Activated CD4-positive, alpha-beta T cell treated with anti-CD3 and anti-CD28 coated beads, Interleukin-2, amount 10 ng/mL, durations not matched to agents 7 days and 5 days (primary cell): ENCODE measurements at places on chromosomes 7 and 10. TPM values are rescaled to one million over a fixed set of nuclear protein-coding genes. Genes with fewer than 3 reads are reported as not detected.
A peak's percentile ranks its signal among the peaks of the same experiment; 100 is the strongest.

DNA sequence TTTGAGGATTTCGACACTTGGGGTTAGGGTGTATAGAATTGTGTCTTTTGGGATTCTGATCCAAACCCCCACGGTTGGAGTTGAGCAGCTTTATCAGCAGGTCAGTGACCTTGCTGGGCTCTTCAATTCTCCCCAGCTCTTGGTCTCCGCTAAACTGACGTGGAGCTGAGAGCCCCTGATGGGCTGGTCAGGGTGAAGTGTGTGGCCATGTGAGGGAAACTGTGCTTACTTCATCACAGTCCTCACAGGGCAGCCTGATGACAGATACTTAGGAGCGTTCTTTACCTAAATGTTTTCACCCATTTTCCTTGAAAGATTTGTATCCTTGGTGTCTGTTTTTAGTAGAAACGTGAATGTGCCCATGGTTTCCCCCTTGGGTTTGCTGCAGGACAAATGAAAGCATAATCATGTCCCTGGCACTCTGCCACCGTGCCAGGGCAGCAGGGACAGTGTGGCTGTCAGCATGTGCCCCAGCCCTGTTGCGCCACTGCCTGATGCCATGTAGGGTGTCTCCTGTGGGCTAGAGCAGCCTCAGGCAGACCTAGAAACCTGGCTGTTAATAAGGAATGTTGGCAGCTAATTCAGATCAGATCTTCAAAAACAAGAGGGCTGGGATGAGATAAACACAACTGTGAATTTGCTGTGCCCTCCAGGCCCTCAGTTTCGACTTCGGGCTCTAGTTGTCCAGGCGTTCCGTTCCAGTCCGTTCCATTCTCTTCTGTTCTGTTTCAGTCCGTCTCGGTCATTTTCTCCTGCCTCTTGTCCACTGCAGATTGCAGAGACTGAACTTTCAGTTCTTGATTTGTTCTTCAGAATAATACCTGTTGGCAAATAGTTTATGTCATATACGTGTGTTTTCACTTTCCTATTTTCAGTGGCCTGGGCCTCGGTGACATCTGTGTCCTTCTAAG lies 96.8 kb downstream of the TRRAP start:
- no peak overlapping the region for H3K27ac ChIP-seq
- H3K4me1 ChIP-seq: no peaks in the 10 kb centered on the region
- peaks cover 60% of the 10 kb centered on the region for H3K36me3 ChIP-seq
- no peak for DNase-seq
- H3K4me3 ChIP-seq: no peak overlapping the region
- no peaks in the 10 kb centered on the region for H3K27me3 ChIP-seq

DNA sequence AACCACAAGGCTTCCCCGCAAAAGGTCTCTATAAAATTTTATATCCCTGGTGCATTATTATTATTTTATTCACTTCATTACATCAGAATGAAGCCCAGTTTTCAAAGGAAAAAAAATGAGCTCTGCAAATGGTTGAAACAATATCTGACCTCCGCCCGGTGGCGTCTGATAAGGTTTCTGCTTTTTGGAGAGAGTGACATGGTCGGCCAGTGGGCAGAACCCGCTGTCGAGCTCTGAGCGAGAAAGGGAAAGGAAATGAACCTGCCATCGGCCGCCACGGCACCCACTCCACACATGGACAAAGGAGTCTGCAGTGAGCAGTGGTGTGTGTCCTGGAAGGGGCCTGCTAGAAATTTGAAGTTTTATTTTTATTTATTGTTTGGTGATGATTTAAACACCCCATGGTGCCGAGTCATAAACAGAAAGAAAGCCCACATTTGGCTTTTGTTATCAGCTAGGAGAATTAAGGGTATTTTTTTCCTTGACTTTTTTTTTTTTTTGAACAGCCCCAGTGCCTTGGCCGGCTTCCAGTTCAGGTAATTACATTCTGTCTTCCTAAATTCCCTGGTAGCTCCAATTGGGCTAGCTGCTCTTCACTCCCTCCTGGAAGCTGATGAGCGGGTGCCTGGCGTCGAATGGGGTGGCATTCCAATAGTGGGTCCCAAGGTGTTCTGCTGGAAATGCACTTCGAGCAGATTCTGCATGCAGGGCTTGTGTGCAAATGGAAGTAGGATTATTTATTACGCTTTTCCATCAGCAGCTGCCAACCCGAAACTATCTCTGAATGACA lies 149.4 kb upstream of the MKI67 start:
- no peaks in the 10 kb centered on the region for H3K36me3 ChIP-seq
- H3K27ac ChIP-seq: no peak overlapping the region
- peaks cover 49% of the 10 kb centered on the region for H3K27me3 ChIP-seq
- H3K4me1 ChIP-seq: peaks cover 7% of the 10 kb centered on the region

GRCh38 chr10:44032216-44032615 lies 352.7 kb downstream of the CXCL12 start:
- H3K27ac ChIP-seq: no peak overlapping the region
- DNase-seq: no peak
- peaks cover 11% of the 10 kb centered on the region for H3K27me3 ChIP-seq
- H3K4me1 ChIP-seq: no peaks in the 10 kb centered on the region
- H3K4me3 ChIP-seq: no peak overlapping the region

- H3K4me3 ChIP-seq: peak overlapping the region; percentile 89
- DNase-seq: peak; percentile 66
- no peaks in the 10 kb centered on the region for H3K27me3 ChIP-seq
These were observed 558 bp downstream of the VOPP1 start for GRCh38 chr7:55571511-55572377.

- no peaks in the 10 kb centered on the region for H3K36me3 ChIP-seq
- no peak overlapping the region for H3K4me3 ChIP-seq
These were observed 614.1 kb upstream of the FZD8 start for GRCh38 chr10:36256166-36256565.

DNA sequence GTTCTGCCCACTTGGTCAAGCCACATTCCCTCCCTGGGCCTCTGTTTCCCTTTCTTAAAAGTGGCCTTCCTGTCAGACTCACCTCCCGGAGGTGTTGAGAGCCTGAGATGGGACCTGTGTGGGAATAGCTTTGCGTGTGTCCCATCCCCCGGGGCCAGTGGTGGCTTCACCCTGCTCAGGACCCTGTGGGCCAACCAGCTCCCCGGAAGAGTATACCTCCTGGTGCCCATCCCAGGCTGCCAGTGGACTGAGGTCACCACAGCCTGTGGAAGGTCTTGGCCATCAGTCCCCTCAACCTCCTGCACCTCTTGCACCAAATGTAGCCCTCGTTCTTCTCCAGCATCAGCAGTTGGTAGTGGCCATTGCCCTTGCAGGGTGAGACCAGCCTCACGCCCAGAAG lies 145.1 kb downstream of the RGS10 start:
- DNase-seq: no peak
- H3K27ac ChIP-seq: peak overlapping the region; percentile 28
- no peaks in the 10 kb centered on the region for H3K4me1 ChIP-seq
- peaks cover 5% of the 10 kb centered on the region for H3K36me3 ChIP-seq
- H3K4me3 ChIP-seq: no peak overlapping the region

KCNH2 gene
- 0.30 TPM for total RNA-seq

HYAL4 gene
- total RNA-seq: 0.54 TPM

NUP42 gene
- 37.9 TPM for total RNA-seq
